ENCODE measurements at places on chromosomes 13 and 19.

- DNase-seq = no peak
Observed at GRCh38 chr13:60838581-60838980, 441.6 kb downstream of the TDRD3 start.

GRCh38 chr19:6064336-6065073 lies 45.8 kb downstream of the RFX2 start:
- no peak for DNase-seq

GRCh38 chr13:40640845-40641458 lies 25.5 kb downstream of the FOXO1 start:
- DNase-seq = no peak

DNA sequence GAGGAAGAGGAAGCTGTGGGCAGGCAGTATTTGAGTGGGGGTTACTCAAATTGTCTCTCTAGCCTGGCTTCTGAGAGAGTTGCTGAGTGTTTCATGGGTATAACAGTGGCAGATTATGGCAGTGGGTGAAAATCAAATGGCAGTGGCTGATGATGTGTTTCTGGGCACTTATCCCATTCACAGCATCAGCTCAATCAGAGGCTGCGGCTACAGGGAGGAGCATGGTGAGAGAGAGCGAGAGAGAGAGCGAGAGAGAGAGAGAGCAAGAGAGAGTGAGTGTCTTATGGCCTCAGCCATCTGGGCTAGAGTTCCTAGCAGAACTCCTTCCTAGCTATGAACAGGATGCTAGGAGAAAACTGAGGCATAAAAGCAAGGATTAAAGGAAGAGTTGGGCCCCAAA lies 178.9 kb downstream of the OLFM4 start:
- no peak for DNase-seq

GRCh38 chr19:28065026-28065425 lies 1147.9 kb downstream of the UQCRFS1 start:
- no peak for DNase-seq

GRCh38 chr13:77305266-77305665 lies 21.6 kb downstream of the MYCBP2 start:
- no peak for DNase-seq

- no peak for DNase-seq
Observed at GRCh38 chr19:34851277-34851804, 75.4 kb upstream of the ZNF30 start.

GRCh38 chr19:13965926-13966683 lies 13.8 kb downstream of the DCAF15 start:
- DNase-seq = no peak

- no peak for DNase-seq
Observed at GRCh38 chr19:1093811-1094553, 1.2 kb downstream of the POLR2E start.

- no peak for DNase-seq
Observed at GRCh38 chr13:47843005-47843404, 158.1 kb downstream of the SUCLA2 start.

- no peak for DNase-seq
Observed at GRCh38 chr19:30896554-30896953, 452.7 kb downstream of the TSHZ3 start.

DNA sequence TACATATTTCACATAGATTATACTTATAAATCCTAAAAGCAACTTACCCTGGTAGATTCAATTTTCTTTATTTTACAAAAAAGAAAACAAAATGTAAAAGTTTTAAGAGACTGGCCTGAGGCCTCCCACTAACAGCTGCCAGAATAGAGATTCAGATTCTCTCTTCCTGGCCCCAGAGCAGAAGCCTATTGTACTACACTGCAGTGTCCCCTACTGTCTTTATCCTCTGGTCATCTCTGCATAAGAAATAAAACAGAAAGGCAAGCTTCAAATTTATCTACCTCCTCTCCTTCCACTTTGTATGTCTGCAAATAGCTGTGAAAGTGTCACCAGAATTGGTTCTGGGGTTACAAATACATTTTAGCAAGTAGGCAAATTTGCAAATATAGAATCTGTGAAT lies 1004.1 kb upstream of the PCDH9 start:
- no peak for DNase-seq

GRCh38 chr13:68319384-68319783 lies 1089.2 kb upstream of the PCDH9 start:
- DNase-seq = no peak

DNA sequence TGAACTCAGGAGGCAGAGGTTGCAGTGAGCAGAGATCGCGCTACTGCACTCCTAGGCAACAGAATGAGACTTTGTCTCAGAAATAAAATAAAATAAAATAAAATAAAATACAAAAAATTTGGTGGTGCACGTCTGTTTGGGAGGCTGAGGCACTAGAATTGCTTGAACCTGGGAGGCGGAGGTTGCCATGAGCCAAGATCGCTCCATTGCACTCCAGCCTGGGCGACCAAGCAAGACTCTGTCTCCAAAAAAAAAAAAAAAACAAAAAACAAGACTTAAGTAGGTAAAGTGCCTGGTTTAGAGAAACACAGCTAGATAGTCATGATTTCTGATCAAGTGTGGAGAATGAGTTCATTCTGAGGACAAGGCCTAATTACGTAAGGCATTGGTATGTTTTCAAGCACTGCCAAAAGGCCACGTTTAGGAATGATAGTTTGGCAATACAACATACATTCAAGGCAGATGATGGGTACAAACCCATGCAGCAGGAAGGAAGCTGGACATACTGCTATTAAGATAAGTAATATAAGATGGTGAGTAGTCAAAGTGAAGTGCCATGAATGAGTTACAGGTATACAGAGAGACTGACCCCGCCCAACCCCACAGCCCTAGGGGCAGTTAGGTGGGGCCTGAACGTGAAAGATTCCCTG lies 4.8 kb upstream of the UCHL3 start:
- DNase-seq = no peak

GRCh38 chr13:33110713-33111413 lies 94.6 kb downstream of the KL start:
- no peak for DNase-seq

DNA sequence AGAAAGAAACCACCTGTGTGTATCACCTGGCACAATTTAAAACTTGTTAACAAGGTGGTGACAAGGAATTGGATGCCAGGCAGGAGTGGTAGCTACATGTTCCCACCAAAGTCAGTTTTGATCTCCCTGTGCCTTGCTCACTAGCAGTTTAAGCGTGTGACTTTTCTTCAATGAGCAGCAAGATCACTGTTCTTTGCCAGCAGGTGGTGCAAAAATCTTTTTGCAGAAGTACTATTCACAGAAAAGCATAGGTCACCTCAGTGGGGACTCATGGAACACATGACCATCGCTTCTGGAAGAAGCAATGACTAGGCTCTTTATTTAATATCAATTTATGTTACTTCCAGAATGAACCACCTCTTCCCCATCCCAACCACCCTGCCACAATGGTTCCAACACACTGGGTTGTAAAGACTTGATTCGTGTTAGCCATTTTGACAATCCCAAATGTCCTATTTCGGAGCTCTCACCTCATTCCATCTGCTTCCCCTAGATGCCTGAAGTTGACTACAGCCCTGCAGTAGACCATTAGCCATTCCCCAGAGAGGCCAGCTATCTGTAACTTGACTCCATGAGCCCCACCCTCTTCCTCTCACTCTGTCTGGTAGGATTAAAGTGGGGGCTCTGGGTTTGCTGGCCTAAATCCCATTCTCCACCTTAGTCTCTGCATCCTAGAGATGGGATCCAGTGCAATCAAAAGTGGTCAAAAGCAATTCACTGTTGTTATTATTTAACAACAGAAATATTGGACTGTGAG lies 59.1 kb upstream of the TNFRSF19 start:
- no peak for DNase-seq

- no peak for DNase-seq
Observed at GRCh38 chr19:7953576-7953975, 10.1 kb upstream of the TIMM44 start.

DNA sequence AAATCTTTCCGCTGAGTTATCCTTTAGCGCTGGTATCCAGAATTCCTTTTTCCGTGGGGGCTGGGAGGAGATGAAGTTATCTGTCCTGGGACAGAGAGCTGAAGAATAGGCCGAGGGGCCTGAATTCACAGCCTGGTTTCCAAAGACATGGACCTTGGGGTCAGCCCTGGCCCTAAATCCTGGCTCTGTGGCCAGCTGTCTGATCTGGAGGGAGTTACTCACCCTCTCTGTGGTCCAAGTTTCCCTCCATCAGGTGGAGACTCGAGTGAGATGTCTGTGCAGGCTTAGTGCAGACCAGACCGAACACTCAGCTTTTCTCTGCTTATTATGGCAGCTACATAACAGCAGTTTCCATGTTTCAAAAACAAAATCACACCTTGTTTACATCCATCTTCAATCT lies 59.6 kb downstream of the CDADC1 start:
- DNase-seq = no peak

GRCh38 chr13:65959305-65959704 lies 1270.8 kb downstream of the PCDH9 start:
- DNase-seq = no peak

DNA sequence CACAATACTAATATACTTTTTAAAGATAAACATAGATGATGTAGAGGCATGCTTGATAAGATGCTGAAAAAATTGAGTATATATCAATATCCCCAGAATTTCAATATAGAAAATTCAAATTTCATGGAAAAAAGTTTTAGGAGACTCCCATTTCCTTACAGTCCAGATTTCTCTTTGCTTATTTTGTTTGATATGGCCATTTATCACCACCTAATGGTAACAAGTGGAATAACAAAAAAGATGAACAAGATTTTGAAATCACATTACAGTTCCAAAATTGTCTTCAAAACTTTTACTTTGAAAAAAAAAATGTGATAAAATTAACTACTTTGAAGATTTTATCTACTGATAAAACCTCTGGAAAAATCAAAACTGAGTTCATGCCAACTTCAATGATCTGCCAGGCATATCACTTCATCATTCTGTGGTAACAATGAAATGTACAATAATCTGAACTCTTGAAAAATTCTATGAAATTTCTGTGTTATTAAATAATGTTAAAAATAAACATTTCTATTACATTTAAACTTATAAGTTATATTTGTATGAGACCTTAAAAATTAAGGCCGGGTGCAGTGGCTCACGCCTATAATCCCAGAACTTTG lies 17.5 kb downstream of the MIPEP start:
- DNase-seq = no peak

- no peak for DNase-seq
Observed at GRCh38 chr13:78820541-78820940, 161.6 kb upstream of the OBI1 start.

DNA sequence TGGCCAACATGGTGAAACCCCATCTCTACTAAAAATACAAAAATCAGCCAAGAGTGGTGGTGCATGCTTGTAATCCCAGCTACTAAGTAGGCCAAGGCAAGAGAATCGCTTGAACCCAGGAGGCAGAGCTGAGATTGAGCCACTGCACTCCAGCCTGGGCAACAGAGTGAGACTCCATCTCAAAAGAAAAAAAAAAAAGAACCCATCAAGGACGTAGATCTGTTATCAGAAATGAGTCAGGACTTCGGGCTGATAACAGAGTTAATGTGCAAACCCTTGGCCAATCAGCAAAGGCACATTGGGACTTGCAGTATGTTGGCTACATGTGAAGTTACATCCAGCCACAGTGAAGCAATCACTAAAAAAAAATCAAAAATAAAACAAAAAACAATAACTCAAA lies 4.8 kb upstream of the LGALS7B start:
- DNase-seq = no peak

DNA sequence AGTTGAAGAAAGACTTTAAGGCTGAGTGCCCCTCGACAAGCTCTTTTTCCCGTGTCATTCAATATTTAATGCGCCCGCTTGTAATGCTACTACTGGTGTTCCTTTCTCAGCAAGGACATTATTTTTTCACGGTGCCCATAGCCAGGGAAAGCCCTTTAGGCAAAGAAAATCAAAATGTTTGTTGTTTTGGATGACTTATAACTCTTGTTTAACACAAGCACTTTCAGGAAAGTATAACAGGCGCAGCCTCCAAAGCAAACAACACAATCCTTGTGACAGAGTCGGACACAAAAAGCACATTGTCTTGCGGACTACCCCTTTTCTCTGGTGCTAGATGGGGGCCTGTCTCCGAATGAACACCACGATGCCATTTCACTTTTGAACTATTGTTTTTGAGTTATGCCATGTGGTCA lies 12.4 kb downstream of the ZIC5 start:
- no peak for DNase-seq

- no peak for DNase-seq
Observed at GRCh38 chr13:110042253-110042950, 256.0 kb upstream of the IRS2 start.

DNA sequence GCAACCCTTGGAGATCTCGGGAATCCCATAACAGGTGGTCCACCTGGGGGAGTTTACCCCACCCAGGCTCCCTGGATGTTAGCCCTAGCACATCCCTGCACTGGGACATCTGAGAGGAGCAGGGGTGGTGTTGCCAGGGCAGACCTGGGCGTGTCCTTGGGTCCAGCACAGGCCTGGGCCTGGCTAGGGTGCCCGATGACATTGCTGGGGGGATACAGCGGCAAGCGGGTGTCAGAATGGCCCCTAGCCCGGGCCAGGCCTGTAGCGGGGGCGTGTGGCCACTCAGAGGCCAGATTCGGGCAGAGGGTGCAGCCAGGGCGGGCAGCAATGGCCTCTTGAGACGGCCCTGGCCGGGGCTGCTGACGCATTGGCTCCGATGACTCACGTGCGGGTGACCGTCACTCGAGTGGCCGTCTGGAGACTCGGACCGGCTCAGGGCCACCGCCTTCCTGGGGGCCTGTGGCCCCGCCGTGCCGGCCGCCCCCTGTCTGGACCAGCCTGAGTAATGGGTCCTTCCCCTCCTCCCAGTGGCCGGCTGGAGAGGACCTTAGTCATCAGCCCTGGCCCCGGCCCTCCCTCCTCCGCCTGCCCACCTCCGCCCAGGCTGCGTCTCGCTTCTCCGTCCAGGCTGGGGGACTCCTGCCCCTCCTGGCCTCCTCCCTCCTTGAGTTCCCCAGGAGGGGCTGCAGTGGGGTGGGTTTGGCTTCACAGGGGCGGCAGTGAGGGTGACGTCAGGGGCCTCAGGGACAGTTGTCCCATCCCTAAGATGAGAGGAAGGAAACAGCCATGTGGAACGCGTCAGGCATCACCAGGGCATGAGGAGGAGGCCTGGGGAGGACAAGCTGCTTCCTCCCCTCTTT lies 23.2 kb upstream of the CRTC1 start:
- DNase-seq = no peak

DNA sequence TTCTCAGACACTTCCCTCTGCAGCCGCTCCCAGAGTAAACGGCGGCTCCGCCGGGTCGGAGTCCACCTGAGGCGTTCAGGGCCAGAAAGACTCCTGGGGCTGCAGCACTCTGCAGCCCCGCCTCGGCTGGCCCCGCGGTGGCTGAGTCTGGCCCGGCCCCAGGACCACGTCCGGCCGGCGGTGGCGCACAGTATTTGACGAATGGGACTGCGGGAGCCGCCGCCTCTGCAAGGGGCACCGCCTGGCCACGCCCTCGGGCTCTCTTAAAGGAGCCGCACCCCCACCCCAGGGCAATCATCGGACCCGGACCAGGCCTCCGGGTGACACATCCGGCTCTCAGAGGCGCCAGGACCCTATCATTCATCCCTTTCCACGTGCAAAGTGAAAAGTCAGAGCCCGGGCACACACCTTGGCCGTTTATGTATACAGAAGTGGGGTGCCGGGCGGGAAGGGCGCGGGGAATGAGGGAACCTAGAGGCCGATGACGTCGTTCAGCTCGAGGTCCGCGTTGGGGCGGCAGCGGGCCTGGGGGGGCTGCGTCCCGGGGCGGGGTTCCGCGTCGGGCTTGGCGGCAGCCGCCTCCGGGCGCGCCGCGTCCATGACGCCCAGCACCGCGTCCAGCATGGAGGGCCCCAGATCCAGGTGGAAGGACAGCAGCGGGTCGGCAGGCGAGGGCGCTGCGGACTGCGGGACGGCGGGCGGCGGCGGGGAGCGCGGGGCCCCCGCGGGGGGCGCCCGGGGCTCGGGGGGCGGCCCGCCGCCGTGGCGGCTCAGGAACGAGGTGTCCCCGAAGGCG lies 1.2 kb upstream of the LENG9 start:
- peak; percentile 78 for DNase-seq

- no peak for DNase-seq
Observed at GRCh38 chr13:43003010-43003409, 11.0 kb upstream of the EPSTI1 start.

Measured in CD4-positive, alpha-beta T cell treated with Interleukin-15 for 1 hour (primary cell).